GM04504 (cell line): ENCODE measurements at places on chromosomes 7 and 10.

GRCh38 chr7:18496341-18496700, 772 bp downstream of the HDAC9 start:
- DNase-seq = no peak

GRCh38 chr10:52479567-52479966, 165.5 kb downstream of the DKK1 start:
- DNase-seq = no peak

DNA sequence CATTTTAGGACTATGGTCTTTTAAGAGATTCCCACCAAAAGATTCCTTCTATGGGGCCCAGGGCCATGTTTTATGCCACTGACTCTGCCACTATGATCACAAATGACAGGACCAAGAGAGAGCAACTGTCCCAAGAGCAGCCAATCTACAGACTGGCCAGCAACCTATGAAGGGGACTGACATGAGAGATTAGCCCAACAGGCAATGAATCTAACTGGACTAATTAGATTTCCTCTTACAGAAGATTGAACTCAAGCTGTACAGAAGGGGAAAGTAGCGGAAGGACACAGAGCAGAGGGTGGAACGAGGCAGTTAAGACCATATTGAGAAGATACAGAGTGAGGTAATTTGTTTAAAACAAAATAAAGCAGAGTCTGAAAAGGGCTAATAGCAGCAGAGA, 25.8 kb downstream of the ZNF800 start:
- no peak for DNase-seq

GRCh38 chr7:42880392-42880791, 31.5 kb downstream of the C7orf25 start:
- no peak for DNase-seq

GRCh38 chr7:22488643-22489462, 11.1 kb downstream of the STEAP1B start:
- DNase-seq = peak; percentile 56

DNA sequence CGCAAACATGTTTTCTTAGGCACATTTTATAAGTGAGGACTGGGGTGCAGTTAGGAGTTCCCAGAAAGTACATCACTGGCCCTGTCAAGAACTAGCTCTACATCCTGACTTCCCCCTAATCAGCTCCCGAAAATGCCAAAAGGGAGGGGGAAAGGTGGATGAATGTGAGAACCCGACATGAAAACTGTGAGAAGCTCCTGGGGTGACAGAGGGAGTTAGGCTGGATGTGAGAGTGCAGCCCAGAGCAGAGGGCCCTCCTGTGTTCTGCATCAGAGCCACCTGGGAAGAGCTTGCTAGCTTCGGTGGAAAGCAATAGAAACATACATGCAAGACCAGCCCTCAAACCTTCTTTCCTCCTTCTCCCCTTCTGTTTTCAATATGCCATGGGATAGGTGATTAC, 30.5 kb upstream of the SEM1 start:
- no peak for DNase-seq

GRCh38 chr10:88473989-88474883, 108.9 kb downstream of the RNLS start:
- DNase-seq = no peak

DNA sequence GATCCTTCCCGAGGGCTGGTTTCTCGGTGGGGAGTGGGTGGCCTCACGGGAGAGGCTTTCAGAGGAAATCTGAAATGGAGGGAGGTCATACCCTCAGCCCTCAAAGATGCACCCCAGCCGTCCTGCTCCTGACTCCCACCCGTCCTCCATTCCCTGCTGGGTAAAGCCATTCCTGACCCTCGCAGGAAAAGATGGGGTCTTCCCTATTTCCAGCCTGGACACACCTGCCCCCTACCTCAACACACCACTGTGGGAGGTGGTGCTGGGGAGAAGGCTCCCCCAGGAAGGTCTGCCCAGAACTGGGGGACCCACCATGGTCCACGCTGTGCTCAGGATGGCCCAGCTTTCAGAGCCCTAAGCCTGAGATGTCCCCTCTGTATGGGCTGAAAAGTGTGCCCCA, 86.9 kb downstream of the CHST15 start:
- no peak for DNase-seq

- no peak for DNase-seq
These were observed 126.2 kb upstream of the ACBD5 start for GRCh38 chr10:27366769-27367168.

GRCh38 chr7:95479992-95480624, 5.6 kb upstream of the ASB4 start:
- no peak for DNase-seq
